SJSA1 (cell line): ENCODE measurements at places on chromosomes 13 and 19. TPM values are rescaled to one million over a fixed set of nuclear protein-coding genes. Genes with fewer than 3 reads are reported as not detected.
A peak's percentile ranks its signal among the peaks of the same experiment; 100 is the strongest.

DNA sequence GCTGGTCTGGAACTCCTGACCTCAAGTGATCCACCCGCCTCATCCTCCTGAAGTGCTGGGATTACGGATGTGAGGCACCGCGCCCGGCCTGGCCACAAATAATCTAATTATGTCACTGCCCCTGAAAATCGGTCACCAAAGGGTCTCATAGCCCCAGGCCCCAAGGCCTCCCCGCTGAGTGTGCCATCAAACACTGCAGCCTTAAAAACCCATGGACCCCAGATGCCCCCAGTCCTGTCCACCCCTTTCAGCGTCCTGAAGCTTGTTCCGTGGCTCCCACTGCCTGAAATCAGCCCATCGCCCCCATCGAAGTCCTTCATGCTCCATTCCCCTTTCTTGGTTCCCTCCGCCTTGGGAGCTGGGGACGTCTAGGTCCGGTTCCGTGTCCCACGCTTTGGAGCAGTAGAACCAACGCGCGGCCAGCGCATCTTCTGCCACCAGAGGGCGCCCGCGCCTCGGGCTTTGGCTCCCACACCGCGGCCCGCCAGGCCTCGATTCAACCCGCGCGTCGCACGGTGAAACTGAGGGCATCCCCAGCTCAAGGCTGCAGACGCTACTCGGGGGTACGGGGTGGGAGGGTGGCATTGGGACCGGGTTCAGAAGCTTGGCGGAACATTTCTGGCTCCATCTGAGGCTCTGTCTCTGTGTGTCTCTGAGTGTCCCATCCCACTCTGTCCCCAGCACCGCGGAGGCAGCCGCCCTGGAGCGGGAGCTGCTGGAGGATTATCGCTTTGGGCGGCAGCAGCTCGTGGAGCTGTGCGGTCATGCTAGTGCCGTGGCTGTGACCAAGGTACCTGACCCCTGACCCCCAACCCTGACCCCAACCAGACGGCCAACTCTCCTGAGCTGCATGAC, 3.5 kb downstream of the YJEFN3 start:
- peak; percentile 74 for DNase-seq

The ATP1A3 gene
- total RNA-seq = not detected in 2 replicates

The CLEC17A gene
- 0.18 TPM in 1 of 2 replicates, not detected in the other for total RNA-seq

DNA sequence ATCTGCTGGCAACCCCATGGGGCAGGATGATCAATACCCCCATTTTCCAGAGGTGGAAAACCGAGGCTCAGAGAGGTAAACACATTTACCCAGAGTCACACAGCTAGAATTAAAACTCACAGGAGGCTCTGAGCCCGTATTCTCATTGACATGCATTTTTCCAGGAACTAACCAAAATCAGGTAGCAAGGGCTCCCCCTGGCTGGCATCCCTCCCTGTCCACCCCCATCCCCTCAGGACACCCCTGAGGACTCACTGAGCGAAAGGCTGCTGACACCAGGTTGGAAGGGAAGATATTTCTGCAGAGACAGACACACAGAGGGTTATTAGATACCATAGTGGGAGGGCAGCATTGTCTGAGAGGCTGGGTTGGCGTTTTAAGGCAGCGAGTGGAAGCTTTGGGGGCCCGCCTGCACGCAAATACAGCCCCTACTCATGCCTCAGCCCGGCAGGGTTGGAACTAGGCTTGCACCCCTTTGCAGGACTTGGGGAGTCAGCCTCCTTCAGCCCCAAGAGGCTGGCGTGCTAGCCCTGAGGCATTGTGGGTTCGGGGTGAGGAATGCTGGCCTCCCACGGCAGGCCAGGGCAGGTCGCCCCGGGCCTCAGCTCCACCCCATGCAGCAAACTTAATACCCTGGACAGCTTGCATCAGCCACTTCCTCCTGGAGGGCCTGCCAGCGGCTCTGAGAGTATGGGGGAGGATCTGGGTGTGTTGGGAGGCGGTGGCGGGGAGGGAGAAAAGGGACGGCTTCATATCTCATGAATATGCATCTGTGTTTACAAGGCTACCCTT, 3.9 kb downstream of the SLC1A5 start:
- peak; percentile 58 for DNase-seq
